DMS79 (cell line): ENCODE measurements at places on chromosomes 7 and 10.

- no peak for DNase-seq
Measured at GRCh38 chr10:44292390-44293002, 92.4 kb downstream of the CXCL12 start.

DNA sequence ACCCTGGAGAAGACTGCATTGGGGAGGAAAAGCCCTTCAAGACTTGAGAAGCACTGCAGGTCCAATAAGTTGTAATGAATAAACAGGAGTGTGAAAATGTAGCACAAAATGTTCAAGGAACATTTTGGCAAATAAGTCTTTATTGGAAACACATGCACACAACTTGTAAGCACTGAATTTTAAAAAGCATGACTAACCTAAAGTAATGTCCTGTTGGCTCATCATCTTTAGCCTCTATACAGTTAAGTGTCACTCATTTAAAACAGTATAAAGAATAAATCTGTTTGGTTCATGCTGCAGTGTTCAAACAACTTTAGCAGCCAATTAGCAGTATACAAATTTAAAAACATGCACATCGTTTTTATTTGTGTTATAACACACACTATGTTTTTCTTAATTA is 108.6 kb downstream of the CDK6 start:
- no peak for DNase-seq

- DNase-seq, result no peak
Measured at GRCh38 chr7:57305192-57305748, 144.7 kb upstream of the ZNF716 start.

DNA sequence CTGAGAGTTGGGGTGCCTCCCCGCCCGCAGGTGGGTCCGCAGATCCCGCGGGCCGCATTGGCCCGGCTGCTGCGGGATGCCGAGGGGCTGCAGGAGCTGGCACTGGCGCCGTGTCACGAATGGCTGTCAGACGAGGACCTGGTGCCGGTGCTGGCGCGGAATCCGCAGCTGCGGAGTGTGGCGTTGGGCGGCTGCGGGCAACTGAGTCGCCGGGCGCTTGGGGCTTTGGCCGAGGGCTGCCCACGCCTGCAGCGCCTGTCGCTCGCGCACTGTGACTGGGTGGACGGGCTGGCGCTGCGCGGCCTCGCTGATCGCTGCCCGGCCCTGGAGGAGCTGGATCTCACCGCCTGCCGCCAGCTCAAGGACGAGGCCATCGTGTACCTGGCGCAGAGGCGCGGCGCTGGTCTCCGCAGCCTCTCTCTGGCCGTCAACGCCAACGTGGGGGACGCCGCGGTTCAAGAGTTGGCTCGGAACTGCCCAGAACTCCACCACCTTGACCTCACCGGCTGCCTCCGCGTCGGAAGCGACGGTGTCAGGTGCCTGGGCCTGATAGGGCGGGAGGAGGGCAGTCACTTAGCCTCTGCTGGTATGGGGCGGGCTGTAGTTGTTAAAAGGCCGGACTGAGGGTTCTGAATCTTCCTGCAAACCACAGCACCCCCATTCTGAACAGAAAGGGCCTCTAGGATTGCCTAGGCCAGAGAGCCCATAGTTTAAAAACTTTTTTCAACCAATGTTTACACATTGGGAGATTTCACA is 1.3 kb downstream of the FBXL15 start:
- no peak for DNase-seq

DNA sequence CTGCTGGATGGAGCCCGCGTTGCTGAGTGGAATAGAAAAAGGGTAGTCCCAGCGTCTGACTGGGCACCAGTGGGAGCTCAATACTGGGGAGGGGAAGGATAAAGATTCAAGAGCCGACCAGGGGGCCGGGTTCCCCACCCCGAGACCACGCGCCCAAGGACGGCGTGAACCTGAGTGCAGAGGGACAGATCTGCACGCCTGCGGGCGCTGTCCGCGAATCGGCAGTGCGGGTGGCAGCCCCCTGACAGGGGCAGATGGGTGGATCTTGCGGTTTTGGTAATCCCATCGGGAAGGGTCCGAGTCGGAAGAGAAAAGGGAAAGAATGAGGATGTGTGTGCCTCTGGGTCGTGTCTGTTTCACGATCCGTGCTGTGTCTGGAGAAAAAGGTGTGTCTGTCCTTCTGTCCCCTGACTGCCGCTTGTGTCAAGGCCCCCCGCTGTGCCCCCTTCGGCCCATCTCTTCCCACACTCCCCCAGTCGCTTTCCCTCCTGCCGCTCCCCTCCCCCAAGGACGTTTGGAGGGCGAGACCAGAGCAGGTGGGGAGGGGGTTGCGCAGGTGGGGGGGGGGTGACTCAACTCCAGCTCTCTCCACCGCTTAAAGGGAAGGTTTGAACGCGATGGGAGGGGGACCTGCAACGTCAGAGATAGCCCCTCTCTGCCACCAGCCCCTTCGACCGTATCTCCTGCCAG is 734 bp upstream of the VGF start:
- no peak for DNase-seq

DNA sequence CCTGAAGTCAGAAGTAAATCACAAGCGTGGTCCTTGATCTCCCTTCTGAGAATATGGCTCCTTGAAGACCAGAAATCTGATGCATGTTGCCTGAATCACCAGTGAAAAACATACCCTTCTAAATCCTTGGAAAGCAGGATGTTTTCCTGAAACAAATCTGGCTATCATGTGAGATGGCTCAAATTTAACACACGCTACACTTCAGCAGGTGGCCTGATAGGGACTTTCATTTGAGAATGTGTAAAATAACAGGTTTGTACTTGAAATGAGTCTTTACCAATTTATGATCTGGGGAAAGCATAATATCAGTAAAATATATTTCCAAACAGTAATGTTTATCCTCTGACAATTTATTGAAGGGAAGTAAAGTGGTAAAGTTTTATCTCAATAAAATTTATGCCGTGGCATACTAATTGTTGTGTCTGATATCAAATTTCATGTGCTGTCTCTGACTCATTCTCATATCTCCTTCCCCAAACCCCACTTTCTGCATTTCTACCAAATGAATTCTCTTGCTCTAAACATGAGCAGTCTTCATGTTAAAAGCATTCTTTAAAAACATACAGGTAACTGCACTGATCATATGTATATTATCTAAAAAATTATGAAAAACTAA is 17.4 kb downstream of the CYP3A4 start:
- DNase-seq, result no peak
